ENCODE measurements at places on chromosomes 3 and 15.

DNA sequence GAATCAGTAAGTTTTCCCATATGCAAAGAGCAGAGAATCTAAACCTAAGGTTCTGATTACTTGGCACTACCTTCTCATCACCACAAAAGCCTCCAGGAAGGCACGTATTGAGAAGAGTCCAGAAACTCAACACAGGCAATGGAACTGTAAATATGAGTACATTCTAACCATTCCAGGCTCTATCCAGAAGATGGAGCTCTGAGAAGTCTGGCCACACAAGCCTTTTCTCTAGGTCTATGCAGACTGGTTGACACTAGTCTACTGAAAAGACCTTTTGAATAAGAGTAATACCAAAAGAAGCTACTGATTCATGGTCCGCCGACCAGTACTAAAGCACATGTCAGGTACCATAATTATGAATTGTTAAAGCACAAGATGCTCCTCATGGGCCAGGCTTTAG is 12.2 kb upstream of the NCKIPSD start:
- H3K4me3 ChIP-seq, result no peak overlapping the region
- peaks cover 19% of the 10 kb centered on the region for H3K4me1 ChIP-seq
- no peak overlapping the region for H3K27ac ChIP-seq
- H3K27me3 ChIP-seq, result no peaks in the 10 kb centered on the region
- H3K36me3 ChIP-seq, result peaks cover 13% of the 10 kb centered on the region
- DNase-seq, result no peak

GRCh38 chr15:28927043-28927442 is 41.3 kb downstream of the APBA2 start:
- no peaks in the 10 kb centered on the region for H3K27me3 ChIP-seq
- no peak overlapping the region for H3K27ac ChIP-seq
- no peak overlapping the region for H3K4me3 ChIP-seq
- DNase-seq, result no peak

- no peak overlapping the region for H3K4me3 ChIP-seq
- no peaks in the 10 kb centered on the region for H3K36me3 ChIP-seq
- H3K27me3 ChIP-seq, result no peaks in the 10 kb centered on the region
- no peaks in the 10 kb centered on the region for H3K4me1 ChIP-seq
Observed at GRCh38 chr3:104396974-104397669, 969.6 kb upstream of the ALCAM start.

DNA sequence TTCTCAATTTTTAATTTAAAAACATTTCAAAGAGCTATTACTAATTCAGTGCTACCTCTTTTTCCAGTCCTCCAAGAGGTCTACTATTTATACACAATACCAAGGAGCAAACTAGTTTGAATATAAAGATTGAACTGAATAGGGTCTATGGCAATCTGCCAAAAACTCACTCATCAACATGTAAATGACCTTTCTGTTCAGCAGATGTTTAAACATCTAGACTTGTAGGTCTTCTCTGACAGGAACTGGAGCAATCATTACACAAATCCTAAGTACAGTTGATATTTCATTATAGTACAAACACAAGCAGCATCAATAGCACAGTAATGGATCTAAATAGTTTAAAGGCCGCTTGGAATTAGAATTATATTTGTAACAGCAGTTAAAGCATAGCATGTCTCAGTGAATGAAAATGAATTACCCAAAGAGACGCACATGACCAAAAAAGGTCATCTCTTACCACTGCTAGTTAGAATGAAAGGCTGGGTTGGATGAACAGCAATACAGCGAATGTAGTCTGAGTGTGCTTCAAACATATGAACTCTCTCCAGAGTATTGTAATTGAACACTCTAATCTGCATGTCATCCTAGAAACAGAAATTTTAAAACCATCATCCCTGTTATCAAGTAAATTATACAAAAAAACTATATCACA is 10.7 kb downstream of the COPB2 start:
- no peaks in the 10 kb centered on the region for H3K27me3 ChIP-seq
- H3K36me3 ChIP-seq, result peaks cover 19% of the 10 kb centered on the region
- no peak overlapping the region for H3K4me3 ChIP-seq
- no peak overlapping the region for H3K27ac ChIP-seq
- no peak for DNase-seq

DNA sequence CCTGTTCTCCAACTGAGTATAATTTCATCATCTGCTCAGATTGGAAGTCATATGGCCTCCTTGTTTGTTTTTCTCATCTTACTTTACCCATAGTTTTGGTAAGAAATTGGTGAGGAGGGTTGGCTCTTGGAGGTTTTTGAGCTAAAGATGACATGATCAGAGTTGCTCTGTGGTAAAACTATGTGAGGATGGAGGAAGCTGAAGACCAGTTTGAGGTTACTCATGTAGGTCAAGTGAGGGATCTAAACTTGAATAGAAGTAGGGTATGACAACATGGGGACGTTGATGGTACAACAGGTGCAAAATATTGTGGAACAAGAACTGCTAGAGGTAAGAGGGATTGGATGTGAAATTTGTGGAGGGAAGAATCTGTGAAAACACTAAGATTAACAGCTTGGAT is 87.7 kb upstream of the NEO1 start:
- no peak overlapping the region for H3K27ac ChIP-seq
- H3K27me3 ChIP-seq, result no peaks in the 10 kb centered on the region
- DNase-seq, result no peak
- H3K36me3 ChIP-seq, result no peaks in the 10 kb centered on the region
- no peaks in the 10 kb centered on the region for H3K4me1 ChIP-seq

DNA sequence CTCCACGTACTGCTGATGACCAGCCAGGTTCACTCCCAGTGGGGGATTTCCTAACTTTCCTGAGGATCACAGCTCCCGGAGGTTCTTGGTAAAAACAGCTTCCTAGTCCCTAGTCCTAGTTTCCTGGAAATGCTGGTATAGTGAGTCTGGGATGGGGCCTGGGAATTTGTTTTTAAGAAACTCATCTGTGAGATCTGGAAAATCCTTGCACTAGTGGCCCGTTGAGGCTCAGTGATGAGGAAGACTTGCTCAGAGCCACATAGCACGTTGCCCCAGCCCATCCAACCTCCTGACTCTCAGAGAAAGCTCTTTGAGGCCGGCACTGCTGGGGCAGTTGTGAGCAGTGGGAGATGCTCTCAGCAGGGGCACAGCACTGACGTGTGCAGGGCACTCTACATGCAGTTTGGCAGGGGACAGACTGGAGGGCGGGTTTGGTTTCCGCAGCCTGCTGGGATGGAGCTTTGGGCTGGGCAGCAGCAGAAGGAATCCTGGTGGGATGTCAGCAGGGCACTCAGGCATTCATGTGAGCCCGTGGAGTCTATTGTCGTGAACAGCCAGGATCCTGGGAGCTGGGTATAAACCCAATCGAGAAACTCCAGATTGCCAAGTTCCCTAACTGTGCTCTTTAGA is 31.6 kb downstream of the SAXO2 start:
- H3K36me3 ChIP-seq, result no peaks in the 10 kb centered on the region
- no peaks in the 10 kb centered on the region for H3K27me3 ChIP-seq
- no peak overlapping the region for H3K27ac ChIP-seq

GRCh38 chr3:186529201-186529999 is 14.8 kb downstream of the CRYGS start:
- H3K4me1 ChIP-seq, result no peaks in the 10 kb centered on the region
- H3K27me3 ChIP-seq, result no peaks in the 10 kb centered on the region
- no peak for DNase-seq
- no peak overlapping the region for H3K4me3 ChIP-seq
- no peak overlapping the region for H3K27ac ChIP-seq
- H3K36me3 ChIP-seq, result no peaks in the 10 kb centered on the region

- H3K4me3 ChIP-seq, result no peak overlapping the region
- H3K27ac ChIP-seq, result peak overlapping the region; percentile 34
- peaks cover 29% of the 10 kb centered on the region for H3K36me3 ChIP-seq
- no peak for DNase-seq
- no peaks in the 10 kb centered on the region for H3K27me3 ChIP-seq
- peaks cover 92% of the 10 kb centered on the region for H3K4me1 ChIP-seq
Observed at GRCh38 chr3:124783696-124784095, 53.4 kb downstream of the UMPS start.

- no peaks in the 10 kb centered on the region for H3K4me1 ChIP-seq
- H3K36me3 ChIP-seq, result peaks cover 10% of the 10 kb centered on the region
- no peak for DNase-seq
- H3K27ac ChIP-seq, result no peak overlapping the region
- no peaks in the 10 kb centered on the region for H3K27me3 ChIP-seq
Observed at GRCh38 chr3:120766576-120766975, 24.0 kb downstream of the GTF2E1 start.

- no peak overlapping the region for H3K4me3 ChIP-seq
- DNase-seq, result no peak
- H3K4me1 ChIP-seq, result peaks cover 50% of the 10 kb centered on the region
- H3K27ac ChIP-seq, result peak overlapping the region; percentile 16
- no peaks in the 10 kb centered on the region for H3K36me3 ChIP-seq
Observed at GRCh38 chr3:129618186-129618820, 11.8 kb upstream of the PLXND1 start.

DNA sequence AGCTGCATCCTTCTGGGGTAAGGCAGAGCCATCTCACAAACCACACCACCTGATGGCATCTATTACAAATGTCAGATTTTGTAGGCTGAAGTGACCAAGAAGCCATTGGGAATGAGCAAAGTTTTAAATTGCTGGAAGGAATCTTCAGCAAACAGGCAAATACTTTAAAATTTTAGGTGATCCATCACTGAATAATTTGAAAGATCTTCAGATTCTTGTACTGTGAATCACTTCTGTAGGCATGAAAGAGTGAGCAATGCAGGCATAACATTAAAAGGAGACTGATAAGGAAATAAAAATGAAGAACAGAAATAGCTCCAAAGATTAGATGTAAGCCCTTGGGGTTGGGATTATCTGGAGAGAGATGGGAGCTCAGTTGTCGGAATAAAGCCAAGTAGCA is 36.0 kb upstream of the ALDH1L1 start:
- no peak for DNase-seq
- H3K27ac ChIP-seq, result no peak overlapping the region
- no peaks in the 10 kb centered on the region for H3K36me3 ChIP-seq

GRCh38 chr15:100332721-100333120 is 9.1 kb downstream of the ADAMTS17 start:
- H3K27ac ChIP-seq, result no peak overlapping the region
- H3K36me3 ChIP-seq, result no peaks in the 10 kb centered on the region
- H3K4me3 ChIP-seq, result no peak overlapping the region
- no peaks in the 10 kb centered on the region for H3K27me3 ChIP-seq
- DNase-seq, result no peak

DNA sequence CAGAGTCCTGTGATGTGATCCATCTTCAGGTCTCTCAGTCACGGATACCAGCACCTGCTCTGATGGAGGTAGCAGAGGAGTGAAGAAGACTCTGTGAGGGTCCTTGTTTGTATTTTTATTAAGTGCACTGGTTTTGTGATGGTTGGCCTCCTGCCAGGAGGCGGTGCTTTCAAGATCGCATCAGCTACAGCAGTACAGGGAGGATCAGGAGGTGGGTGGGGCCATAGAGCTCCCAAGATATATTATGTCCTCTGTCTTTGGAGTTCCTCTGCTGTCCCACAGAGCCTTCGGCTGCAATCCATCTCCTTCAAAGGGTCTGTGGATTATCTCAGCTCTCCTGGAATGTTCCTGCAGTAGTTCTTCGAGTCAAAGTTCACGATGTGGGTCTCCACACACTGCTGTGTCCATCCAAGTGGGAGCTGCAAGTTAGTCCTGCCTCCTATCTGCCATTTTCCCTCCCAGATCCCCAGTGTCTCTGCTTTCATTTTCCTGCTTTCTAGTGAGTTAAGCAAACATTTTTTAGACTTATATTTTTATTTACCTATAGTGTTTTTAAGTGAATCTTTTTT is 54.7 kb downstream of the TM2D3 start:
- H3K4me1 ChIP-seq, result no peaks in the 10 kb centered on the region
- no peak overlapping the region for H3K4me3 ChIP-seq
- no peaks in the 10 kb centered on the region for H3K36me3 ChIP-seq

- no peaks in the 10 kb centered on the region for H3K36me3 ChIP-seq
- H3K27ac ChIP-seq, result no peak overlapping the region
- peak overlapping the region; percentile 60 for H3K4me3 ChIP-seq
- H3K4me1 ChIP-seq, result peaks cover 21% of the 10 kb centered on the region
Observed at GRCh38 chr15:41512940-41513505, 604 bp downstream of the LTK start.

DNA sequence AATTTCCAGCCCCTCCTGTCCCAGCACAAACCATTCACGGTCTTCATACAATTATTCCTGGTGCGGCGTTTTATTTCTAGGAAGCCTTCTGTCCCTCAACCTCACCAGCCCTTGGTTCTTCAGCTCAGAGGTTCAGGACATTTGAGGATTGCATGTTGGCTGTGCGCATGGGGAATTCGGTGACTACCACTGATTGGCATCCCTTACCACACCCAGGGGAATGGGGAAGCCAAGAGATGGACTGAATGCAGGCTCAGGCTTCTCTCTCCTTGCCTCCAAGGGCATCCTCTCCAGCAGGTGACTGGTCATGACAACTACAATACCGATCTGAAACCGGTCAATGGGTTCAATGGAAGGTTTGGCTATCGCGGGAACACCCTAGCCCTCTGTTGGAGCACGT is 153.8 kb downstream of the MTHFS start:
- no peak overlapping the region for H3K27ac ChIP-seq
- DNase-seq, result no peak
- no peaks in the 10 kb centered on the region for H3K27me3 ChIP-seq
- H3K4me1 ChIP-seq, result no peaks in the 10 kb centered on the region

GRCh38 chr15:38134252-38134651 is 118.4 kb upstream of the SPRED1 start:
- no peak overlapping the region for H3K27ac ChIP-seq
- peaks cover 4% of the 10 kb centered on the region for H3K4me1 ChIP-seq
- H3K4me3 ChIP-seq, result no peak overlapping the region

GRCh38 chr3:117629505-117629904 is 919.9 kb downstream of the TUSC7 start:
- H3K27me3 ChIP-seq, result no peaks in the 10 kb centered on the region
- H3K36me3 ChIP-seq, result no peaks in the 10 kb centered on the region
- no peak overlapping the region for H3K27ac ChIP-seq

DNA sequence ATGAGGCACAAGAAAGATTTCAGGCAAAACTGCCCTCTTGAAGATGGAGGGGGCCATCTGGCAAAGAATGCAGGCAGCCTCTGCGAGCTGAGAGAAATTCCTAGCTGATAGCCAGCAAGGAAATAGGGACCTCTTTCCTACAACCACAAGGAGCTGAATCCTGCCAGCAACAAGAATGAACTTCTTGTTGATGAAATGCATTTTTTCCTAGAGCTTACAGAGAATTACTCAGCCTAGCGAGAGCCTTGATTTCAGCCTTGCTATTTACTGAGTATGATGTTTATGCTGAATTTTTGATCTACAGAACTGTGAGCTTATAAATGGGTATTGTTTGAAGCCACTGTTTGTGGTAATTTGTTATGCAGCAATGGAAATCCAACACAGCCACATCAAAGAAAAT is 148.5 kb upstream of the NAALADL2 start:
- DNase-seq, result no peak
- no peaks in the 10 kb centered on the region for H3K4me1 ChIP-seq
- no peak overlapping the region for H3K27ac ChIP-seq

- H3K27ac ChIP-seq, result peak overlapping the region; percentile 62
- no peak for DNase-seq
- no peaks in the 10 kb centered on the region for H3K4me1 ChIP-seq
- H3K36me3 ChIP-seq, result no peaks in the 10 kb centered on the region
Observed at GRCh38 chr3:196611761-196612483, 27.6 kb upstream of the NRROS start.

All from esophagus squamous epithelium (tissue), 5 donors.